ENCODE measurements at places on chromosomes 3 and 15.

- no peak for DNase-seq
Measured at GRCh38 chr3:2567451-2567850, 468.8 kb downstream of the CNTN4 start.

DNA sequence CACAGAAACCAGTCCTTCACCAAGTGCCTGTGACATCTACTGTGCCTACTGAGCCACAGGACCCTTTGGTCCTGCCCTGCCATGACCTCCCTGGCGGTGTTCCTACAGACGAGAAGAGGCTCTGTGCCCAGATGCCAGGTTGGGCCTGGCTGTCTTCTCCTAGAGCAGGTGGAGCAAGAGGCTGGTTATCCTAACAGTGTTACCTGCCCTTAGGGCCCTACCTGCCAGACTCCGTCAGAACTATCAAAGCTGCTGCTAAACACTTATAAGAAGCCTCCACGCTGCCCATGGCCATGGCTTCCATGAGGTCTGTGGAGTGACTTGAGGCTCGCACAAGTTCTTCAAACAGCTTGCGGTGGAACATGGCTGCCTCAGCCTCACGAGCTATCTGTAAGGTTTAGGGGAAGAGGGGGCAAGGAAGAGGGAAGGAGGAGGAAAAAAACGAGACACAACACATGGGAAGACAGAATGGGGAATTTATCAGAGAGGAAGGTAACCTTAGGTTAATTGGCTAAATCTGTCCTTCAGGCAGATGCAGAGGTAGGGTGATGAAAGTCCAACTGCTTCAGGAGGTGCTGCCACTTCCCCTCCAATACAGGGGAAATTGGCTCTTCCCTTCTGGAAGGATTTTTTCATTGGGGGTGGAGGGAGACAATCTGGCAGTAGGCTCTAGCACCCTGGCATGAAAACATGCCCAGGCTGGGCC is 5.4 kb upstream of the GRAMD2A start:
- no peak for DNase-seq

GRCh38 chr3:113265231-113265630 is 53.9 kb downstream of the BOC start:
- DNase-seq, result no peak

- no peak for DNase-seq
Measured at GRCh38 chr3:127800508-127800907, 21.8 kb downstream of the MGLL start.

DNA sequence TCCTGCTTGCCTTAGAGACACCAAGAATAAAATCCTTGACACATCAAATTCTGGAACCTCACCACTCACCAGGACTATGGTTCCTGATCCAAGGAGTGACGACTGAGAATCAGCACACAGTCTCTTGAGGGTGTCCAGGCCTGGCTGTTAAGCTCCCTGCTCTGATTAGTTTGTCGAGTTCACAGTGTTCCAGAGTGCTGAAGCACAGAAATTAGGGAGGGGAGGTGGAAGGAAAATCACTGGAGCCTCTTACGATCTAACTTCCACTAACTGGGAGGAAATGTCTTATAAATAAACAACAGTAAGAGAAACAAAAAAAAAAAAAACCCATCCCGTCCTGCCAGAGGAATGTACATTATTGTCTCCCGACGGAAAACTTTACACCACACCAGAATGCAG is 330.2 kb downstream of the TIGIT start:
- no peak for DNase-seq

DNA sequence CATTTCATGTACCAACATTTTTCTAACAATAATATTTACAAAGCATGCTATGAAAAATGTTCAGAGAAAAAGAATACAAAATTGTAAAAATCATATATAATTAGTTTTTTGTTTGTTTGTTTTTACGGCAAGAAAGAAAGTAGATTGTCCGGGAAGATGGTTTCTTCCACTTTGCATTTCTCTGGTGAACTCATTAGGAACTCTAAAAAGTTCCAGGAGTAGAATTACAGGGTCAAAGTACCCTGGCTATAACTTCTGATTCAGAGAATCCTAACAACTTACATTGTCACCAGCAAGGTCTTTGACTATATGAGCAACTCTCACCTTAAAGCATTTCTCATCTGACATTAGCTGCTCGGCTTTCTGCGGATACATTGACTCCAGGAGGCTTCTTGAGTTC is 196.7 kb downstream of the PDE8A start:
- DNase-seq, result no peak

DNA sequence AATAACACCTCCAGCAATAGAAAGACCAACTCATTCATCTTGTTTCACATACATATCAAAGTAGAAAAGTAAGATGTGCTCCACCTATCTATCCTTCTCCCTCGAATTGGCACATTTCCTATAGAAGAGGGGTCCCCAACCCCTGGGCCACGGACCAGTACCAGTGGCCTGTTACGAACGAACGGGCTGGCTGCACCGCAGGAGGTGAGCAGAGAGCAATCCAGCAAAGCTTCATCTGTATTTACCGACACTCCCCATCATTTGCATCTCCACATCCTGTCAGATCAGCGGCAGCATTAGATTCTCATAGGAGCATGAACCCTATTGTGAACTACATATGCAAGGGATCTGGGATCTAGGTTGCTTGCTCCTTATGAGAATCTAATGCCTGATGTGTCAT is 95.0 kb upstream of the CGNL1 start:
- no peak for DNase-seq

GRCh38 chr3:94114666-94115065 is 51.8 kb downstream of the NSUN3 start:
- no peak for DNase-seq

DNA sequence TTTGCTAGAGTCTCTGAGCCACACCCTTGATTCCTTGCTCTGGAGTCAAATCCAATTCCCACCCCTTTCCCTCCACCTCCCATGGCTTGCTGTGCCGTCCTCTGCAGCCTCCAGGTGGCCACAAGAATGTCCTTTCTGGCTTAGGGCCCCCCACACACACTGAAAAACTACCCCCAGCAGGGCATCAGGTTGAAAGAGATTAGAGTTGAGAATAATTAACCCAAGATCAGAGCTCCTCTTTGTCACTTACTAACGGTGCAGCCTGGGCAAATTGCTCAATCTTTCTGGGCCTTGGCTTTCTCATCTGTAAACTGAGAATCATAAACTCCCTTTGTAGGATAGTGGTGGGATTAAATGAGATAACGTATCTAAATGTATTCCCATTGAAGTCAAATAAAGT is 78.5 kb downstream of the MRPL46 start:
- DNase-seq, result no peak

DNA sequence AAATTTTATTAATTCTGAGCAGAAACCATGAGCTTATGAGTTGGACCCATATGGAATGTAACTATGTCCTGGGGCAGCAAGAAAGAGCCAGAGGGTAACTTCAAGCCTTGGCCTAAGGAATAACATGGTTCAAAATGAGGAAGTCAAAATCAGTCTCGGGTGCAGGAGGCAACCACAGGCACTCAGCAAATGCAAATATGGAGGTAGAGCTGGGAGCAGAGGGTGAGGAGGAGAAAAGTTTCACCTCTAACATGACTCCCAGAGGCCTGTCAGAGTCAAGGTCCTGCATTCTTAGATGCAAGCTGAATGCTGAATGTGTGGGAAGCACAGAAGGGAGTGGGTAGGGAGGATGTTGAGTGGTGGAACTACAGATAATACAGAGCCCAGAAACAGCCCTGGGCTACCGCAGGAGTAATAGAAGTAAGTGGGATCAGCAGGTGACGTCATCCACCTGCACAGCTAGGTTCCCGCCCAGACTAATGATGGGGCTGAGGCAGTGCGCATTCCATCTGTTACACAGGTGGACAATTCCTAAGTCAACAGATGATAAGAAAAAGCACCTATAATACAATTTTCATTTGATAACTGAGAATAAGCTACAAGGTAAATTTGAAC is 279.8 kb upstream of the ARRDC4 start:
- DNase-seq, result no peak

- DNase-seq, result peak; percentile 94
Measured at GRCh38 chr3:12750223-12750622, 8.8 kb downstream of the TMEM40 start.

- DNase-seq, result no peak
Measured at GRCh38 chr3:71102111-71102983, 481.2 kb downstream of the FOXP1 start.

DNA sequence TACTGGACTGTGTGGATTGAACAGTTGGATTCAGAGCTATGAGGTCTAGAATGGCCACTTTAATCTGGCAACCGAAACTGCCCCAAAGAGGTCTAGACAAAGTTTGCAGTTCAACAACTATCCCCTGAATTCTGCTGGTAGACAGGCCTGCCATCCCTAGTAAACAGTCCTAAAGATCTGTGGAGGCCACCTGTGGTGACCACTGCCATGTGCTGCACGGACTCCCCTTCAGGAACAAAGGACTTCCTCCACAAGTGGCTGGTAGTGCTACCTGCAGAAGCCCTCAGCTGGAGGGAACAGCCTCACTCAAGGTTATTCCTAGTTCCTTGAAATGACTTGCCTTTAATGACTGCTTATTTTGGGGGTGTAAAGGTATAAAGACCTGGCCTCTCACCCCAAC is 6.1 kb downstream of the TNFAIP8L3 start:
- DNase-seq, result no peak

GRCh38 chr3:168752339-168752738 is 656.6 kb upstream of the GOLIM4 start:
- DNase-seq, result no peak

GRCh38 chr15:40506964-40507571 is 36.3 kb downstream of the CHST14 start:
- peak; percentile 85 for DNase-seq

- no peak for DNase-seq
Measured at GRCh38 chr3:81303321-81303720, 458.1 kb downstream of the GBE1 start.

DNA sequence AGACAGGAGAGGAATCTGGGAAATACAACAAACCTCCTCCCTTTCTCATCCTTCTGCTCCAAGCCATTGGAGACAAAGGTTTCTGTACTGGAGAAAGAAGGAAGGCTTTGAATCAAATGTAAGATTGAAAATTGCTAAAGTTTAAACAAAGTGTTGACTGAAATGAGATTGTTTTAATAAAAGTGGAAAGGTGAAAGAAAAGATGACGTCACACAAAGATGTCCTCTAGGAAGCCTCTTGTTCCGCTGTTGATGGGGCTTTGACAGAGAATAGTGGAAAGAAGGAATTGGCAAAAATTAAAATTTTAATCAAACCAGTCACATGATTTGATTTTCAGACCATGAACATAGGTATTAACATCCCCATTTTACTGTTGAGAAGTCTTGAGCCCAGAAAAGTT is 967.6 kb downstream of the NAALADL2 start:
- no peak for DNase-seq

DNA sequence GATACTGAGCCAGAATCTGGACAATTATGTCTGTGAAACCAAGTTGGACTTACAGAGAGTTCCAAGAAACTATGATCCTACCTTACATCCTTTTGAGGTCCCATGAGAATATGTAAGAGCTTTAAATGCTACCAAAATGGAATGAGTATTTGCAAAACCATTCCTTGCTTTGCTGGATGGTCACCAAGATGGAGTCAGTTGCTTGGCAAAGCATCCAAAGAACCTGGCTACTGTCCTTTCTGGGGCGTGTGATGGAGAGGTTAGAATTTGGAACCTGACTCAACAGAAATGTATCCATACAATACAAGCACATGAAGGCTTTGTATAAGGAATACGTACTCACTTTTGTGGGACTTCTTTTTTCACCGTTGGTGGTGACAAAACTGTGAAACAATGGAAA is 36.2 kb downstream of the AP4E1 start:
- no peak for DNase-seq

- DNase-seq, result peak; percentile 18
Measured at GRCh38 chr3:147838652-147839051, 429.5 kb downstream of the ZIC1 start.

DNA sequence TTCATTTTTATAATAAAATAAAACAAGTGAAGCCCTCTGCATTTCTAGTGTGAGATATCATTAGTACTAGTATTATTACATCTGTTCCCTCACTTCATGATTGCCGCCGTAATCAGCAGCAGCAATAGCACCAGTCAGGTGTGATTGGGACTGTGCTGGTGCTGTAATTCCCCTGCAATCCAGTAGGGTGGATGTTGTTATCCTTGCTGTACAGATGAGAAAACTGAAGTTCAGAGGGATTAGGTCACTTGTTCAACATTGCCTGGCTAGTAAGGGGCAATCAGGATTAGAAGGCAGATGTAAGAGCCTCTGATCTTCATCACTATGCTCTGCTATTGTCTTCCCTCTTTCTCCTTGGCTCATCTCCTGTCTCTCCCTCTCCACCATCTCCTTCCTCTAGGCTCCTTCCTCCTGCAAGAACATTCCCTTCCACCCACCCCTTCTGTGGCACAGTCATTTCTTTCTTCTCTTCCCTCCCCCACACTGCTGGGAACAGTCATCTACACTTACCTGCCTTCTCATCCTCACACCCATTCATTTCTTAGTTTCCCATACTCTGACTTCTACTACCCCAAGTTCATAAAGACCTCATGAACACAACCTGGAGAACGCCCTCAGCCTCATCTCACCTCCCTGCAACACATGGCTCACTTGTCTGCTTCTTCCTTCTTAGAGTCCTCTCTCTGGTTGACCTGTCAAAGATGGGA is 29.7 kb downstream of the CRYGS start:
- no peak for DNase-seq

GRCh38 chr3:155739154-155739553 is 5.7 kb downstream of the PLCH1 start:
- DNase-seq, result no peak

DNA sequence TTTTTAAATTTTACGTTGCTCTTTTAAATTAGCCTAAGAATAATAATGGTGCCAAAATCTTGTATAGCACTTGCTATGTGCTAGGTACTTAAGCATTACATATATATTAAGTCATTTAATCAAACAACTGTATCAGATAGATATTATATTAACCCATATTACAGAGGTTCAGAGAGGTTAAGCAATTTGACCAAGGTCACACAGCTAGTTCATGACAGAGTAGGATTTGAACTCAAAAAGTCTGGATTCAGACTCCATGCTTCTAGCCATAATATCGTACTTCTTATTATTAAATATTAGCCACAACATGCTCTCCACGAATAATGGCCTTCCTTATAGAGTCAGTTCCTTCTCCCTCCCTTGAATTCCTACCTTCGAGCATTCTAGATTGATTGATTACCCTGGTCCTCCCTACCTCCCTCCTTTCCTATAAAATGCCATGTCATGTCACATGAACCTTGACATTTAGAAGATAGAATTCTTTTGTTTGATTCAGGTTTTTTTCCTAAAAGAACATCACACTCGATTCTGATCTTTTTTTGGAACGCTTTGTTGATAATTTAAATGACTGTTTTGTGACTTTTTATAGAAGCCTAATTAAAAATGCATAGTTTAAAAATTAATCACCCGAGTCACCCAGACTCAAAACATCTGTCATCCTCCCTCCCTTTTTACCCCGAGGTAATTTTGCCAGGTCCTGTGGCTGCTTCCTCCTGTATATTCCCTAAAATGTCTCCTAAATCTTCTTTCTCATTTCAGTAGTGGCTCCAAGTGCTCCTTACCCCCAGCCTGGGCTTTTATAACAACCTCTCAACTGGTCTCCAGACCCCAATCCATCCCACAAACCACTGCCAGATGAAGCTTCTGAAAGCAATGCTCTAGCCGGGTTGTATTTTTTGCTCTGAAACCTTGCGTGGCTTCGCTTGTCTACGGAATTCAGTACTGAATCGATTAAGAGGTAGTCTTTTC is 8.5 kb upstream of the PSMD6 start:
- no peak for DNase-seq

- DNase-seq, result no peak
Measured at GRCh38 chr3:189838291-189838690, 207.1 kb downstream of the TP63 start.

Measured in T47D (cell line).